Natural killer cell (primary cell): ENCODE measurements at places on chromosomes 6 and 20. TPM values are rescaled to one million over a fixed set of nuclear protein-coding genes. Genes with fewer than 3 reads are reported as not detected.

The MAK gene
- total RNA-seq: 0.65 TPM

The PTCRA gene
- total RNA-seq: 3.7 TPM

The SLC22A16 gene
- not detected for total RNA-seq

The EYA2 gene
- total RNA-seq: 0.30 TPM

The RNF182 gene
- total RNA-seq: not detected

The ADRM1 gene
- 84.6 TPM for total RNA-seq

DNA sequence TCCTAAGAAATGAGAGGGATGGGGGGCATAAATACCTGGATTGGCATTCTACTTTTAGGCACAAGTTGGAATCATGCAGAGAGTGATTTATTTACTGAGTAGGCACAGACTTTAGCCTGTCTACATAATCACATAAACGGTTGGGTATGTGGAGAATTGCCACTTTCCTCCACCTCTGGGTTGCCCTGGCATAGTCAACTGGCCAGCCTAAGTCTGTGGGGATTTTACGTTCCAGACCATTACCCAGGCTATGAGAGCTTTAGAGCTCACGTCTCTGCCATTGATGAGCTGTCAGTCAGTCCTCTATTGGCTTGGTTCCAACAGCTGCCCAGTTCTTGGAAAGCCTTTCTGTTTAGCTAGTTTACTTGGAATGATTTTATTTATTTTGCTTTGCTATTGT is 5.0 kb upstream of the BHLHE23 start:
- peaks cover 35% of the 10 kb centered on the region for H3K4me1 ChIP-seq
- DNase-seq: no peak
- H3K4me3 ChIP-seq: no peak overlapping the region
- H3K36me3 ChIP-seq: no peaks in the 10 kb centered on the region
- peaks cover 36% of the 10 kb centered on the region for H3K27me3 ChIP-seq

DNA sequence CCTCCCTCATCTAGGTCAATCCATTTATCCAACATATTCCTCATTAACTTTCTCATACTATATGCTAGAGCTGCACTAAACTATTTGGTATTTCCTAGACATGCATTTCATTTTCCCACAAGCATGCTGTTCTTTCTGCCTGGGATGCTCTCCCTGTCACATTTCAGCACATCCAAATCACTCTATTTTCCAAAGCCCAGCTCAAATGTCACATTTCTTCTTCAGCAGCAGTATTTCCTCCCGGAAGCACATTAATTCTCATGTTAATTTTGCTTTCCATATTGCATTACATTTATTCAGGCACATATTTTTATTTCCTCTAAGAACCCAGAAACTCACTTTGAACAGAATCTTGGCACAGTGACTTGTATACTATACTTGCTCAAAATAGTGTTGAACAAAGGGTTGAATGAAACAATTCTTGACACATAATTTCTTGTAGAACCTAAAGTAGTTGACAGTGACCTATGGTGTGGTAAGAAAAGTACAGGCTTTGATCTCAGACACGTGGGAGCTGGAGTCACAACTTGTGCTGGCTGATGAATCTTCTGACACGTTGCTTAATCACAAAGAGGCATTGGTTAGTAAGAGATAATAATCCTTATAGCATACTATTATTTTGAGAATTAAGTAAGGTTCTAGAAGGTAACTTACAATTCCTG is 30.8 kb upstream of the CD2AP start:
- no peaks in the 10 kb centered on the region for H3K27me3 ChIP-seq
- H3K4me3 ChIP-seq: no peak overlapping the region
- H3K4me1 ChIP-seq: no peaks in the 10 kb centered on the region

GRCh38 chr20:44587035-44587980 is 4.9 kb downstream of the PKIG start:
- peak overlapping the region; percentile 65 for H3K27ac ChIP-seq

DNA sequence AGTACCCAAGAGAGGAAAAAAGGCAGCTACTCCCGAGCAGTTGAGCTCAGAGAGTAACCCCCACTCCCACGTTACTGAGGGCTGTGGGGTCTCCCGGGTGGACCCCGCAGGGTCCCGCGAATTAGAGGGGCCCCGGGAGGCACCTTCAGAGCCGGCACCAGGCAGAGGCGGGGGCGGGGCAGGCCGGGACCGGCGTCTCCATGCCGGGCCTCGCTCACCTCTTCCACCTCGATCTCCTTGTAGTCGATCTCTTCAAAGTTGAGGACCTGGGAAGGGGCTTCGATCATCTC is 381 bp downstream of the MAP3K7 start:
- peak overlapping the region; percentile 98 for H3K4me3 ChIP-seq
- H3K27me3 ChIP-seq: no peaks in the 10 kb centered on the region
- H3K27ac ChIP-seq: peak overlapping the region; percentile 94
- no peak for DNase-seq
- no peaks in the 10 kb centered on the region for H3K36me3 ChIP-seq
- peaks cover 8% of the 10 kb centered on the region for H3K4me1 ChIP-seq

DNA sequence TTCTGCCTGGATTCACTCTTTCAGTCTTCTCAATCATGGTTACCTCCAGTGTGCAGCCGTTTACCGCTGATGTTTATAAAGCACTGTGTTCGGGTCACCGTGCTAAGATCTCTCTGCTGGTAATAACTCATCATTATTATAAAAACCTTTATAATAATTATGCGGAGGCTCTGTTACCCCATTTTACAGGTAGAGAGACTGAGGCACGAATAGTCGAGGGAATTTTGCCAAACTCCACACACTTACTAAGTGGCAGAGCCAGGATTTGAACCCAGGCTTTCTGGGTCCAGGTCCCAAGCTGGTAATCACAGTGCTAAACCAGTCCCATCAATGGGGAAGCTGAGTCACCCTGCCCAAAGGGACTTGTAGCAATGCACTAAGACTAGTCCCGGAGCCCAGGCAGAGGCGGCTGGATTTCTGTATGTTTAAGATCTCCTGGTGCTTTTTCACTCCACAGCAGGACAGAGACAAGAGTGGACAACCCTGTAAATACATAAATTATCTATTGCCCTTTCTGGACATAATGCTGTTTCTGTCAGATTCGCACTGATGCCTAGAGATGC is 48.1 kb downstream of the SYNJ2 start:
- no peaks in the 10 kb centered on the region for H3K27me3 ChIP-seq
- peaks cover 6% of the 10 kb centered on the region for H3K36me3 ChIP-seq
- no peak for DNase-seq
- no peak overlapping the region for H3K4me3 ChIP-seq
- H3K4me1 ChIP-seq: peaks cover 58% of the 10 kb centered on the region
- H3K27ac ChIP-seq: no peak overlapping the region

GRCh38 chr6:30647242-30648116 is 546 bp downstream of the C6orf136 start:
- DNase-seq: peak; percentile 81
- H3K36me3 ChIP-seq: peaks cover 19% of the 10 kb centered on the region
- H3K27ac ChIP-seq: peak overlapping the region; percentile 98
- H3K27me3 ChIP-seq: no peaks in the 10 kb centered on the region
- peaks cover 16% of the 10 kb centered on the region for H3K4me1 ChIP-seq

- peak; percentile 47 for DNase-seq
- peak overlapping the region; percentile 85 for H3K27ac ChIP-seq
- H3K27me3 ChIP-seq: peaks cover 13% of the 10 kb centered on the region
- no peaks in the 10 kb centered on the region for H3K36me3 ChIP-seq
- H3K4me1 ChIP-seq: peaks cover 46% of the 10 kb centered on the region
Measured at GRCh38 chr6:45422503-45423110, 44.9 kb upstream of the SUPT3H start.

DNA sequence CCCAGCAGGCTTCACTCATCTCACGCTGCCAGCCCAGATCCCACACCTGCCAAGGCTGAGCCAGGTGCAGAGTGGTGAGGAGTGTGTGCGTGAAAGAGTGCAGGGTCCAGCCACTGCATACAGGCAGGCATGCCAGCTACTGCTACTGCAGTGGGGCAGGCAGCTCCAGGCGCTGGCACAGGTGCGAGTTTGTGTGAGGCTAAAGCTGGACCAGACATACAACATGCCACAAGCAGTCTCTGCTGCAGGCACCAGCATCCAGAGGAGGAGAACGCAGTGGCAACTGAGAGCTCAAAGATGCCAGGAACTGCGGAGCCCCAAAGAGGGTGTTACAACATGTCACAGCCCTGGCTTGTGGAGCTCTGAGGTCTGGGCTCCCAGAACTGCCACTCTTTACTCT is 149.8 kb downstream of the EYS start:
- H3K4me3 ChIP-seq: no peak overlapping the region
- H3K27me3 ChIP-seq: no peaks in the 10 kb centered on the region
- H3K27ac ChIP-seq: no peak overlapping the region
- H3K36me3 ChIP-seq: no peaks in the 10 kb centered on the region
- H3K4me1 ChIP-seq: no peaks in the 10 kb centered on the region
- DNase-seq: no peak

DNA sequence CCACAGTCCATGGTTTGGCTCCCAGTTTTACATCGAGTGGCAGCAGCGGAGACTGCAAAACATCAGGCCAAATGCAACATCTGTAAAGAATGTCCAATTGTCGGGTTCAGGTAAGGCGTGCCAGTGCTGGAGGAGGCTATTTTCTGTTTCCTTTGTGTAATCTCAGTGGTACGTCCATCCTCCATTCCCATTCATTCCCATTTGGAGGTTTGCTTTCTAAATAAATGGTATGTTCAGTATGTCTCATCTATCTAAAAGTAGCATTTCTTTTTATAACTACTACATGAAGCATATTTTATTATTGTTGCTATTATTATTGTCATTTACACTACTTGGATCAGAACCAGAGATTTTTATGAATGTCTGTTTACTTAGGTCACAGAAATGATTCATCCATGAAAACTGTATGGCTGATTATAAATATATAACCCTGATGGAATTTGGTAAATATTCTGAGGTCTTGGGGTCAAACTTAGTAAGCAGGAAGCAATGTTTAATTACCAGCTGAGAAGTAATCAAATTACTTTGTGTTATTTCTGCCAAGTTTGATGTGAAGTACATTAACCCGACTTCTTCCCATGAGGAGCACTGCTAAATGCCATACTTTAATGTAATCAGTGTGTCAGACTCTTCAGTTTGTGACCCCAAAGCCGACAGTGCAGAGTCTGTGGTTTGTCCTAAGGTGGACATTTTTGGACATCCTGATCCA is 512.9 kb downstream of the UTRN start:
- DNase-seq: no peak
- H3K36me3 ChIP-seq: peaks cover 63% of the 10 kb centered on the region
- H3K4me3 ChIP-seq: no peak overlapping the region
- H3K4me1 ChIP-seq: no peaks in the 10 kb centered on the region
- H3K27ac ChIP-seq: no peak overlapping the region

- no peaks in the 10 kb centered on the region for H3K27me3 ChIP-seq
- no peak overlapping the region for H3K4me3 ChIP-seq
- no peaks in the 10 kb centered on the region for H3K4me1 ChIP-seq
Measured at GRCh38 chr20:48107560-48107959, 322.3 kb upstream of the SULF2 start.

- no peak overlapping the region for H3K27ac ChIP-seq
- H3K4me3 ChIP-seq: no peak overlapping the region
- no peaks in the 10 kb centered on the region for H3K27me3 ChIP-seq
Measured at GRCh38 chr20:9198460-9198859, 129.6 kb downstream of the PLCB4 start.

DNA sequence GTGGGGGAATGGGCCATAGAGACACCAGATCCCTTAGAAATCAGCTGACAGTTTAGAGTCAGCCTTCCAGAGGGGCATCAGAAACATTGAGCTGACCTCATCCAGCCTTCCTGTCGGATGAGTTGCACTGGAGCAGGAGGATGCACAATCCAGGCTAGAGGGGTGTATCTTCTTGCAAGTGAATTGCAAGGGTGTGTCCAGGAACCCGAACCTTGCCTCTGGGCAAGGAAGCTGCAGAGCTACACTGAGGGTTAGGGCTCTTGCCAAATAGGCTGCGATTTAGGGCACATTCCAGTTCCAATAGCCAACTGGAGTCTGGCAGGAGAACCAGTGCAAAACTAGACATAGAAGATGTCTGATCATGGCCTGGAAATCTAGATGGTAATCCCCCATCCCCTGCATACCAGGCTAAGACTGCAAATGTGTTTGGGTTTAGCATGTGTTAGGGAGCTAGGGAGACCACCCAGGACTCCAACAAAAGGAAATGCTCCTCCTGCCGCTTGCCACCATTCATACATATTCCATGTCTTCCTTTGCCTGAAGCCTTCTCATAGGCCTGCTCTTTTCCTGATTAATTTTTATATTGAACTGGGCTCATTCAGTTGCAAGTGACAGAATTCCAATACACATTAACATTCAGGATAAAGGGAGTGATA is 6.3 kb upstream of the UTRN start:
- no peak for DNase-seq
- no peak overlapping the region for H3K27ac ChIP-seq
- no peaks in the 10 kb centered on the region for H3K36me3 ChIP-seq
- no peak overlapping the region for H3K4me3 ChIP-seq
- no peaks in the 10 kb centered on the region for H3K4me1 ChIP-seq

GRCh38 chr20:37733416-37733815 is 39.6 kb downstream of the CTNNBL1 start:
- peaks cover 43% of the 10 kb centered on the region for H3K36me3 ChIP-seq
- no peaks in the 10 kb centered on the region for H3K27me3 ChIP-seq
- no peak for DNase-seq
- no peak overlapping the region for H3K4me3 ChIP-seq

GRCh38 chr6:41636833-41637193 is 1.5 kb upstream of the MDFI start:
- H3K27ac ChIP-seq: no peak overlapping the region
- H3K36me3 ChIP-seq: no peaks in the 10 kb centered on the region
- H3K4me1 ChIP-seq: peaks cover 22% of the 10 kb centered on the region
- peaks cover 25% of the 10 kb centered on the region for H3K27me3 ChIP-seq
- DNase-seq: no peak
- no peak overlapping the region for H3K4me3 ChIP-seq

DNA sequence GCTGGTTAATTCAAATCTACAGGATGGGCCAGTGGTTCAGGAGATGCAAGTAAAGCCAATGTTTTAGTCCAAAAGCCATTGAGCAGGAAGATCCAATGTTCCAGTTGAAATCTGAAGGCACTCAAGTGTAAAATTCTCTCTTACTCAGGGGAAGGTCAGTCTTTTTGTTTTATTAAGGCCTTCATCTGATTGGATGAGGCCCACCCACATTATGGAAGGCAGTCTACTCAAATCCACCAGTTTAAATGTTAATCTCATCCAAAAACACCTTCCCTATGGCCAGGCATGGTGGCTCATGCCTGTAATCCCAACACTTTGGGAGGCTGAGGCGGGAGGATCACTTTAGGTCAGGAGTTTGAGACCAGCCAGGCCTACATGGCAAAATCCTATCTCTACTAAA is 31.3 kb upstream of the BEND6 start:
- H3K27ac ChIP-seq: no peak overlapping the region
- no peak overlapping the region for H3K4me3 ChIP-seq
- H3K27me3 ChIP-seq: no peaks in the 10 kb centered on the region
- H3K4me1 ChIP-seq: no peaks in the 10 kb centered on the region
- DNase-seq: no peak
